ENCODE measurements at places on chromosomes 1 and 21.

GRCh38 chr1:246642719-246643118, 76.5 kb downstream of the CNST start:
- no peak for DNase-seq

DNA sequence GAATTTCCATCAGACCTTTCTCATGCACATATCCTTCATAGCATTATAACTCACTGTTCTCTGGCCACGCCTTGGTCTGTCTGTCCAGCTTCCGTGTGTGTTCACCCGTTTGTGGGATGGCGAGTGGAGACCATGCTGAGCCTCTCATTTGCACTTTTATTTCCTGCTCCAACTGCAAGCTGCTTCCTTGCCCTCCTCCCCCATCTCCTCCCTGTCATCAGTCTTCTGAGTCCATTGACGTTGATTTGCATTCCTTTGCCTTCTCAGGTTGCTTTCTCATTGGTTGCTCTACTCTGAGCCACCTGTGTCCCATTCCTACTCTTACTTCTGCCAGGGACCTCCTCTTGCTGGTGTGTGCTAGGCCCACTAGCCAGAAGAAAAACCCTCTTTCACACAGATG, 146.4 kb downstream of the NOS1AP start:
- no peak for DNase-seq

- no peak for DNase-seq
Observed at GRCh38 chr1:205942631-205943159, 561 bp downstream of the SLC26A9 start.

DNA sequence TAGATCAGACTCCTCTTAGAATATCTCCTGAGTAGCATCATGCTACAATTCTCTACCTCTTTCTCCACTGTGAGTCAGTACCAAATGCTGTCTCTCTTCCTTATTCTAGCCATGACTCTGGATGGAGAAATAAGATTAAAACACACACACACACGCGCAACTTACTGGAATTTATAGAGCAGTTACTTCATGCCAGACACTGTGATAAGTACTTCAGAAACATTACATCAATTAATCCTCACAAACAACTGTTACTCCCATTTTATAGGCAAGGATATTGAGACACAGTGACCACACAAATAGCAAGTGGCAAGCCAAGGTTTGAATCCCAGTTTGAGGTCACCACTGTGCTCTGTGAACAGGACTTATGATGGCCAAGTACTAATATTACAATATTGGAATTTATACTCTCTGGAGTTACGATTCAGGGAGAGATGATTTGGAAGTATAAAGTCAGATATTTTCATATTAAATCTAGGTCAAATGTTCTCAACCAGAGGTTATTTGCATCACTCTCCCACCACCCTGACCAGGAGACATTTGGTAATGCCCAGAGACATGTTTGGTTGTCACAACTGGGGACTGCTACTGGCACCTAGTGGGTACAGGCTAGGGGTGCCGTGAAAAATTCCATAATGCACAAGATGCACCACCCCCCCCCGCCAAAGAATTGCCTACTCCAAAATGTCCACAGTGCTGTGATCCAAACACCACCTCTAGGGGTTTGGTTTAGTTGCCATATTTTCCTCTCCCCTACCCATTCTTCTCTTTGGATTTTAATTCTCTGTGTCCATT, 221.6 kb downstream of the LTN1 start:
- DNase-seq: no peak

- DNase-seq: no peak
Observed at GRCh38 chr1:181483285-181484195, at the start of gene CACNA1E. TSS of gene CACNA1E (plus strand) at chr1:181483517. CDS start at chr1:181483745, 228 bp downstream.

GRCh38 chr1:224251741-224252146, 68.7 kb downstream of the DEGS1 start:
- DNase-seq: no peak

- DNase-seq: no peak
Observed at GRCh38 chr1:85585799-85586198, 5.2 kb downstream of the CCN1 start.

GRCh38 chr1:240423246-240423924, 188.6 kb downstream of the GREM2 start:
- DNase-seq: no peak

DNA sequence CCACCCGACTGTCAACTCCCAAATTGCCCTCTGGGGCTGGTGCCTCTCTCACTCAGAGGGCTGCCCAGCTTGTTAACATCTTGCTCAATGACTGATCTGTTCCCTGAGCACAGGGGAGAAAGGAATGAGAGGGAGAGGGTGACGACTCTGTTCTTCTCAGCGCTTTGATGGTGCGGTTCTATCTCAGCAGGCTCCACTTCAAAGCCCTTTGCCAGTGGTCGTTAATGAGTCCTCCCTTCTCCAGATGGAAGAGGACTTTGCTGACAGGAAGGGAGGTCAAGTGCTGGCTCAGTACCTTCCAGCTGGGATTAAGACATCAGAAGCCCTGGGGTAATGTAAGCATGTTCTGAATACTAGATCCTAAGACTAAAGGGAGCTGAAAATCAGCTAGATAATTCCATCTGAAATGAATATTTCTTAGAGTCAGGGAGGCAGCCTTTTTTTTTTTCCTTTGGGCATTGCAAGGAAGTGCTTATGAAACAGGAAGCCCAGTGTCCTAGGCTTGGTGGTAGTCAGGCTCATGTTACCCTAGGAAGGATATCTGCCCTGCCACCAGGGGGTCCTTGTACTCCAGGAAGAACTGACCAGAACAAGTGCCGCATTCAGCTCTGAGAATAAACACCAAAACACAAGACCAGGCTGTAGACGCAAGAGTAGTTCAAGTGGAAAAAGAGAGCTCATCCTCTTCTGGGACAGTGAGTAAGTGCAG, 4.7 kb downstream of the FMOD start:
- no peak for DNase-seq

GRCh38 chr1:231896806-231897205, 270.2 kb downstream of the DISC1 start:
- no peak for DNase-seq

GRCh38 chr1:97174039-97174704, 452.6 kb downstream of the PTBP2 start:
- no peak for DNase-seq

GRCh38 chr1:109621379-109622136, 1.9 kb downstream of the AMPD2 start:
- no peak for DNase-seq

- no peak for DNase-seq
Observed at GRCh38 chr1:237139732-237140131, 97.7 kb downstream of the RYR2 start.

GRCh38 chr1:54273092-54273794, 73.3 kb downstream of the MRPL37 start:
- peak; percentile 85 for DNase-seq

- DNase-seq: no peak
Observed at GRCh38 chr1:47870946-47871676, 126.1 kb downstream of the TRABD2B start.

- no peak for DNase-seq
Observed at GRCh38 chr1:234778221-234779159, 168.5 kb upstream of the IRF2BP2 start.

GRCh38 chr1:15734901-15735300, 1.2 kb upstream of the SLC25A34 start:
- no peak for DNase-seq

- no peak for DNase-seq
Observed at GRCh38 chr21:14116080-14116481, 94.7 kb downstream of the LIPI start.

DNA sequence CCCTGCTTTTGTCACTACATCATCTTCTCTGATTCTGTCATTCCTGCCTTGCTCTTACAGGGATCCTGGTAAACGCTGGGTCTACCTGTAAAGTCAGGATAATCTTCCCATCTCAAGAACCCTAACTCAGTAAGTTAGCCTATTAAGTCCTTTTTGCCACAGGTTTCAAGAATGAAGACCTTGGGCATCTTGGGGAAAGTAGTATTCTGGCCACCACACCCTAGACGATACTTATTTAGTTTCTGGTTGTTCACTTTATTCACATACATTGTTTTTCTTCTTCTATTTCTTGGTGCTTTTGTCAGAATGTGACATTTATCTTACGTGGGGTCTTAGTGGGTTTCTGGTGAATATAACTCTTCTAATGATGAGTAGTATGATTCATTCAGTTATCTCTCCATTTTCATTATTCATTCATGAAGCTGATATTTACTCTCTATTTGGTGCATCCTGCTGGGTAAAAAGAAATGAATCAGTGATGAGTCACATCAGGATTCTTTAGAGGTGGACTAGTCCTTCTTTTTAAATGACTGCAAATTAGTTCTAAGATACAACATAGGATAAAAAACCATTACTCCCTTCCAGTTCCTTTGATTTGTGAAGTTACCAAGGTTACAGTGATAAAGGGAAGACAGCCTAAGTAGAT, 514.4 kb upstream of the B3GALT2 start:
- DNase-seq: no peak

All from right lung (tissue), 10 donors.